ENCODE measurements at places on chromosomes 11 and 22. TPM values are rescaled to one million over a fixed set of nuclear protein-coding genes. Genes with fewer than 3 reads are reported as not detected.

ARHGAP32 gene
- 13.0 TPM for polyA plus RNA-seq

CRELD2 gene
- 51.4 TPM for polyA plus RNA-seq

DEUP1 gene
- polyA plus RNA-seq, result 0.03 TPM

SAA1 gene
- polyA plus RNA-seq, result 27.5 TPM

NUDT22 gene
- 31.1 TPM for polyA plus RNA-seq

DNA sequence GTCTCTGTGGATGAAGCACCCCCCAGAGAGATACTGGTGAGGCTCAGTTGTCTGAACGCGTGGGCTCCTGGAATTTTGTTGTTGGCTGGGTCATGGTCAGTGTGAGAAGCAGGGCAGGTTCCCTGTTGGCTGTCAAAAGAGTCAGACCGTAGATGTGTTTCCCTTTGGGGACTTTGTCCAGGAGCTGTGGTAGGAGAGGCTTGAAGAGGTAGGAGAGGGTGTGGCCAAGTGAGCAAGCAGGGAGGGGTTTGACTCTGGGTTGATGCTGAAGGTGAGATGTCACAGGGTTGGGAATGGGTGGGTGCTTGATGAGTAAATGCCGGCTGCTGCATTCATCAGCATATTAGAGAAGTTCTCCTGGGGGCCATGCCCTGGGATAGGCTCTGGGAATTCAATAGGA is 803.2 kb downstream of the TBC1D22A start:
- DNase-seq, result no peak
- H3K27ac ChIP-seq, result no peak overlapping the region
- no peaks in the 10 kb centered on the region for H3K27me3 ChIP-seq
- no peak overlapping the region for H3K4me3 ChIP-seq
- H3K4me1 ChIP-seq, result no peaks in the 10 kb centered on the region
- H3K36me3 ChIP-seq, result no peaks in the 10 kb centered on the region

DNA sequence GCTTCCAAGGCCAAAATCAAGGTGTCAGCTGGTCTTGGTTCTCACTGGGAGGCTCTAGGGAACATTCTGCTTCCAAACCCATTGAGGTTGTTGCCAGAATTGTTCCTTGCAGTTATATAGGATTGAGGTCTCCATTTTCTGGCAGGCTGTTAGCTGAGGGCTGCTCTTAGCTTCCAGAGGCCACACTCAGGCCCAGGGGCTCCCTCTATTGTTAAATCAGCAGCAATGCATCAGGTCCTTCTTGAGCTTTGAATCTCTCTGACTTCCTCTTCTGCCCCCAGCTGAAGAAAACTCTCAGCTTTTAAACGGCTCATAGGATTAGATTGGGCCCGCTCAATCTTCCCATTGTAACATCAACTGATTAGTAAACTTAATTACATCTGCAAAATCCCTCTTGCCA is 39.3 kb upstream of the BSX start:
- no peaks in the 10 kb centered on the region for H3K36me3 ChIP-seq
- H3K27me3 ChIP-seq, result peaks cover 3% of the 10 kb centered on the region
- no peak overlapping the region for H3K4me3 ChIP-seq

DNA sequence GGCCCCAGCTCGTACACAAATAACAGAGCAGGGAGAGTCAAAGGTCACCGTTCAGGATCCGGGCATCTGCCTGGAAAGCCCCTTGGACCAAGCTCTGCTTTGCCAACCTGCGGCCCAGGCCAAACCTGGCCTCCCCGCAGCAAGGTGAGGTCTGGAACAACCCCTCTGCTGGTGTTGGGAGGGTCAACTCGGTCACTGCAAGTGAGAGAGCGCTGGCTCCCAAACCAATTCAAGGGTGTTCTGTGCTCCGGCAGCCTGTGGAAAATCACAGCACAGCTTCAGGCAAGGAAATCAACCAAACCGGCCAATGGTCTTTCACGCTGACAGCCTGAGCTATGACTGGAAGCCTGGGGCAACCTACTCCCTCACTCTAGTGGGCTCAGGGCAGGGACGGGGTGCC is 63.4 kb downstream of the MYH9 start:
- H3K27me3 ChIP-seq, result no peaks in the 10 kb centered on the region
- DNase-seq, result no peak
- peaks cover 61% of the 10 kb centered on the region for H3K4me1 ChIP-seq
- peaks cover 94% of the 10 kb centered on the region for H3K36me3 ChIP-seq

Measured in keratinocyte (primary cell).